ENCODE measurements at places on chromosomes 5 and 9. TPM values are rescaled to one million over a fixed set of nuclear protein-coding genes. Genes with fewer than 3 reads are reported as not detected.
A peak's percentile ranks its signal among the peaks of the same experiment; 100 is the strongest.

PCDHB3 gene
- total RNA-seq = 6.5 TPM

GRCh38 chr5:100903039-100903887 lies at the start of gene ST8SIA4:
TSS of gene ST8SIA4 (minus strand) at chr5:100903282. CDS start at chr5:100902955, 327 bp downstream.
- DNase-seq = peak; percentile 71

DNA sequence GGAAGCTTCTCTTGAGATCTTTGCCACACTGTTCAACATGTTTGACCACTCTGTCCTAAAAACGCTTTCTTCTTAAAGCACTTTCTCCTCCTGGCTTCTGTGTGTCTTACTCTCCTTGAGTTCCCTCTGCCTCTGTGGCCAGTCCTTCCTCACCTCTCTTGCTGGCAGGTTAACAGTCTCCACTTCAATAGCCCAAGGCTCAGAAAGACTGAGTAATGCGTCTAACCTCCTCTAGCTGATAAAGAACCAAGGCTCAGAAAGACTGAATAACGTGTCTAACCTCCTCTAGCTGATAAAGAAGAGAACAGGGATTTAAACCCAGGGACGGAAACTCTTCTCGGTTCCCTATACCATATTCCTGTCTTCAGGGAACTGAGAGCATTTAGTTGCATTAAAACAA lies 205.2 kb downstream of the AOPEP start:
- DNase-seq = no peak

DIPK1B gene
- 293 TPM for total RNA-seq

GZMA gene
- 0.62 TPM for total RNA-seq

GRCh38 chr9:8555762-8556500 lies 756.4 kb upstream of the DMAC1 start:
- DNase-seq = no peak

SNCAIP gene
- total RNA-seq = 254 TPM

DNA sequence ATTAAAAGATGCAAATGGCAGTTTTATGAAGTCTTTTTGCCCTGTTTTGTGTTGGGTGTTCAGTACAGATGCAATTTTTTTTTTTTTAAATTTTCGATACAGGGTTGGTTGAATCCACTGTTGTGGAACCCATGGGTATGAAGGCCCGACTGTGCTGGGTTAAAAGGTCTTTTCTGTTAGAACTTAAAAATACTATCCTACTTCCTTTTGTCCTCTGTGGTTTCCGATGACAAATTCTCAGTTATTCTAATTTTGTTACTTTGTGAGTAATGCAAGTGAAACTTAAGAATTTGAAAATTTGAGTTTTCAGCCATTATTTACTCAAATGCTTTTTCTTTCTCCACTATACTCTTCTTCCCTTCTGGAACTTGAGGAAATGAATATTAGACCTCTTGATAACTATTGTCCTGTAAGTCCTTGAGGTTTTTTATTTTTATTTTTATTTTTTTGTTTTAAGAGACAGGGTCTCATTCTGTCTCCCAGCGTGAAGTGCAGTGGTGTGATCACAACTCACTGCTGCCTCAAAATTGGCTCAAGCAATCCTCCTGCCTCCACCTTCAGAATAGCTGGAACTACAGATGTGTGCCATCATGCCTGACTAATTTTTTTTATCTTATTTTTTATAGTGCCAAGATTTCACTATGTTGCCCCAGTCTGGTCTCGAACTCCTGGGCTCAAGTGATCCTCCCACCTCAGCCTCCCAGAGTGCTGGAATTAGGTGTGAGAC lies 67.5 kb downstream of the ZCCHC7 start:
- DNase-seq = no peak

ADAMTSL2 gene
- 5.9 TPM for total RNA-seq

DNA sequence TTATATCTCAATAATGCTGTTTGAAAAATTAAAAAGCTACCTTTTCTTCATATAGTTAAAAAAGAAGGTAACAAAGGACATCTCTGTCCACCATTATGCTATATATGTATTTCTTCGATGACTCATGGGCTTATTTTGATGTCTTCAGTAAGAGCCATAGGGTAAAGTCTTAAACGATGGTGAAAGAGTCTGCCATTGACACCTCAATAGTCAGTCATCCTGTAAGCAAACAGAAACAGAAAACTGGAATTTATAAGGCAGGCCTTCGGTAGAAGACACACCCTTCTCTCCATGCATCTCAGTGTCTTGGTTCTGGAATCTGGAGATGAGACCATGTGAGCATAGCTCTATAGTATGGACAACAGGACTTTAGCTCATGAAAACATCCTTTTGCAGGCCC lies 87.0 kb upstream of the ZNF462 start:
- no peak for DNase-seq

DNA sequence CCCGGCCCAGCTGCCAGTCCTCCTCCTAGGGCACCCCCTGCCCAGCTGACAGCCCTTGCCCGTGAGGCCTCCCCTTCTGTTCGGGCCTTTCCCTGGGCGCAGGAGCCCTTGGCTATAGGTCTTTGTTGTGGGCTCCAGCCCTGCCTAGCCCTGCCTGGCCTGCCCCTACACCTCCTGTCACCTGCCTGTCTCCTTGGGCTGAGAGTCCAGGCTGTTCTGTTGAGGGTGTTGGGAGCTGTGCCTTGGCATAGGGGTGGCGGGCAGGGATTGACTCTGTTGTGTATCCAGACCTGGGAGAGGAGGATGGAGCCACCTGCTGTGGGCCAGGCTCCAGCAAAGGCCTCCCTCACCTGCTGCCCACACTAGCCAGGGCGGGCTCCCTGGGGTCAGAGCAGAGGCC lies 11.6 kb downstream of the FCN2 start:
- no peak for DNase-seq

- no peak for DNase-seq
Measured at GRCh38 chr9:78422309-78422708, 125.4 kb downstream of the PSAT1 start.

GRCh38 chr9:105963343-105964099 lies 269.2 kb downstream of the TMEM38B start:
- DNase-seq = no peak

DNA sequence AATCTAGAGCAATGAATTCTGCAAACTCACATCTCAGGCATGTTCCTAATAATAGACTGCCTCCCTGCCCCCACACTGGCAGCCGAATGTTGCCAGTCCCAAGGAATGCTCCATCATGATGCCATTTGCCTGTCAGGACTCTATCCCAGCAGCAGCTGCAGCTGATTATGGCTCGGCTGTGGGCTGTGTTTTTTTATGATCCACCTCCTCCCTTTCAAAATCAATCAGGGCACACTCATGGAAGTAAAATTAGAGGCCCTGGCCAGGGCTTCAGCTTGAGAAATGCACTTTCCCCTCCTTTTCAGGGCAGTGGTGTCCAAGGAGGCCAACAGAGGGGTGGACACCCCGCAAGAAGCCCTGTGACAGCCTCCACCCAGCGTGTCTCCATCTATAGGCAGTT lies 176.7 kb upstream of the S1PR3 start:
- DNase-seq = no peak

- no peak for DNase-seq
Measured at GRCh38 chr9:135796784-135797485, 95.0 kb downstream of the KCNT1 start.

DNA sequence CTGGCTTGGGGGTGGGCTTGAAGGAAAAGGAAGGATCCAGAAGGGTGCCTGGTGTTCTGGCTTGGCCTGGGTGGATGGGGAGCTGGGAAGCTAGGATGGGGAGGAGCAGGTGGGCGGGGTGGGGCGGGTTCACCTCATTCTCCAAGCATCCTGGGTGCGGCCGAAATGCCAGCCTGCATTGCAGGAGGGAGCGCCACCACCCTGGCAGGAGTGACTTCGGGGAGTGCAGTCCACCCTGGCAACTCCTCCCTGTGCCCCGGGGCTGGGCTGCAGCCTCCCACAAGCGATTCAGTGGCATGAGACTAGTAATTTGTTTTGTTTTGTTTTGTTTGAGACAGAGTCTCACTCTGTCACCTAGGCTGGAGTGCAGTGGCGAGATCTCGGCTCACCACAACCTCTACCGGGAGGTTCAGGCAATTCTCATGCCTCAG lies 5.5 kb downstream of the TTC16 start:
- DNase-seq = no peak

NIPBL gene
- total RNA-seq = 61.5 TPM

DNA sequence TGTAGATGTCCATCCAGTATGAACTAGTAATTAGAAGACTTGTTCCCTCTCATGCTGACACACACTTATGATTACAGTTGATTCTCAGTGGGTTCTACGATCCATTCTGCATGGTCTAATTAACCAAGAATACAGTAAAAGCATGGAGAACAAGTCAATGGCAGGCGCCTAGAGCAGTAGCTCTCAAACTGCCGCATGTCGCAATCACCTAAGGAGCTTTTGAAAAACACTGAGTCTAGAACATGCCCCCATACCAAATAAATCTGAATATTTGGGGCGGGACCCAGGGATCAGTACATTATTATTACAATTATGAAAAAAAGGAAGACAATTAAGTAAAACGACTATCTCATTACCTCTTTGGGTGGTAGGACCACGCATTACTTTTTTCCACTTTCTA lies 26.7 kb upstream of the CEP78 start:
- DNase-seq = no peak

ACSL6 gene
- total RNA-seq = 0.80 TPM

DNA sequence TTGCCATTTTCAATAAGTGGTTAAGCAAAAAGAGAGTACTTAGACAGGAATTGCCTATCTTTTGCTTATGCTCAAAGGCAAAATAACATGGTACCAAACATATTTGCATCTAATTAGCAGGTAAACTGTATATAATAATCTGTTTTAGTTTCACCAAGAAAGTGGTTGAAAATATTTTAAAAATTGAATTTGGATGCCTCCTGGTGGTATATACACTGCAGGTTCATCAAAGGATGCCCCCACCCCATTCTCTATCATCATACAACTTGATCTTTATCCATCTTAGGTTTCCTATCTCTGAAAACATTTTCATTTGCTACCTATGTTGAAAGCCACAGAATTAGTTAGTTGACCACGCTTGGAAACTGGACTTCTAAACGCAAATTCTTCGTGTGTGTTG lies 47.0 kb upstream of the MROH2B start:
- DNase-seq = no peak

DNA sequence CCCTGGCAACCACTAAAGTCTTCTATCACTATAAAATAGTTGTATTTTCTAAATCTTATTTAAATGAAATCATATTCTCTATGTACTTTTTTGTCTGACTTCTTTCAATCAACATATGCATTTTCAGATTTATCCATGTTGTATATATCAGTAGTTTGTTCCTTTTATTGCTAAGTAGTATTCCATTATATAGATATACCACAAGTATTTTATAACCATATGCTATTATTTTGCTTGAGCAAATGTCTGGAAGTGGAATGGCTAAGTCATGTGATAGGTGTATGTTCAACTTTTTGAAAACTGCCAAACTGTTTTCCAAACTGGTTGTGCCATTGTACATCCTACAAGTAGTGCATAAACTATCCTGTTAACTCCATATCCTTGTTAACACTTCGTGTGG lies 131.1 kb downstream of the CWC27 start:
- no peak for DNase-seq

GRCh38 chr5:128274441-128274840 lies 190.9 kb downstream of the SLC12A2 start:
- DNase-seq = no peak

OSMR gene
- 17.4 TPM for total RNA-seq

GRCh38 chr5:103364074-103364473 lies 105.5 kb downstream of the MACIR start:
- DNase-seq = no peak

GRCh38 chr5:115386657-115387056 lies 90.2 kb upstream of the CCDC112 start:
- DNase-seq = no peak

DNA sequence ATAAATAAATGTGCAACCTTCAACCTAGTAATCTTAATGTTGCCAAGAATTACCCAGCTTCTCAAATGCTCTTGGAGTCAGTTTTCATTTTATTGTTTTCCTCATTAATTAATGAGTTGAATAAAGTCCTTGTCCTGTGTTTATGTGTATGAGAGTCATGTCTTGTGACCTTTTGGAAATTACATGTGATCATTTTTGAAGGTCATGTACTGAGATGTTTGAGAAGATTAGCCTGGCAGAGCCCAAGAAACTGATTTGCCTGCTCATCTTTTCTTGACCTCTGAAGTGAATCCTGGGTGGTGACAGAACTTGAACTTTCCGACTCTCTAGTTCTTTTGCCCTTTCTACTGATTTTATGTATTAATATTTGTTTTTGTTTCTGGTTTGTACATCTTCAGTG lies 15.4 kb downstream of the ANKRA2 start:
- no peak for DNase-seq

DNA sequence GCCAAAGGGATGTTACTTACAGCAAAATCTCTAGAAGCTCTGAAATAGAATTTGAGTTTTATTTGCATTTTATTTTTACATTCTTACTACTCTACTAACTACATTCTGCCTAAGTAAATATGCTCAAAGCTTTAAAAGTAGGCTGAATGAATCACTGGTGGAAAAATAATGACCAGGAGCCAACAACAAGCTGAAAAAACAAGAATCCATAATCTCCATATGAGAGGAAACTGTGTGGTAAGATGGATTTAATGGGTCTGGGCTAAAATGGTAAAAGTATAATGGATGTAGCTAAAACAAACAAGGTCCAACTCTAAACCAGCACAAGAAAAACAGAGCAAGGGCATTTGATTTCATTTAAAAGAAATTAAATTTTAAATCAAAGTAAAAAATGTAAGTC lies 525.8 kb upstream of the FTMT start:
- DNase-seq = no peak

GRCh38 chr5:3230941-3231340 lies 364.7 kb upstream of the IRX1 start:
- no peak for DNase-seq

DNA sequence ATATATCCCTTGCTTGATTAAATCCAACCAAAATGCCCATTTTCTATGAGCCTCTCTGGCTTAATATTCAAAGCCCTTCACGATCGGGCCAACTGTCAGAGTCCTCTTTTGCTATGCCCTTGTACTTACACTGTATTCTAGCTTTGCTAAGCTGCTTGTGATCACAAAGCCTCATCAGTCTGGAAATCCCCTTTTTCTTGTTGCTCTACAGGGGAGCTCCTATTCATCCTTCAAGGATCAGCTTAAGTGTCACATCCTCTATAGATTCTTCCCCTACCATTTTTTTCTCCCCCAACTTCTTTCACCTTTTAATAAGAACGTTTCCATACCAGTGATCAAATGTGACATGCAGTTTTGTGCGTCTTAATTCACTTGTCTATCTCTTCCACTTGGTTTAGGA lies 450.4 kb upstream of the CHD1 start:
- DNase-seq = no peak

DNA sequence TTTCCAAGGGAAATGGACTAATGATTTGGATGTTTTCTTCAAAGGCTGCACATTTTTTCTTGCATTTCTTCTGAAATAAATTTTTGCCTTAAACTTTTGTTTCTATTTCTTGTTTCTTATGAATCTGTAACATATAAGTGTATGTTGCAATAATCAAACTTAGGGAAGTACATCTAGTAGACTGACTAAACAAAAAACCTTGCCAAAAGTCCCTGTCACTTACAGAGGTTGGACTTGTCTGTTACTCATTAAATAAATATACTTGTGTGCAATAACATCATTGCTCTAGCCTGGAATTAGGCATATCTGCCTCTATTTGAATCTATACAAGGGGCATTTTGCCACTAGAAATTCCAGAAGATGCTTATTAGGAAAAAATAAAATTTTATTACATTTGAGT lies 56.6 kb downstream of the C6 start:
- no peak for DNase-seq

STPG3 gene
- not detected for total RNA-seq

CYSRT1 gene
- total RNA-seq = 1.4 TPM

TMEFF1 gene
- total RNA-seq = 45.8 TPM

GRCh38 chr5:112127861-112128260 lies 291.2 kb downstream of the EPB41L4A start:
- no peak for DNase-seq
